ENCODE measurements at places on chromosomes 5 and 9.

DNA sequence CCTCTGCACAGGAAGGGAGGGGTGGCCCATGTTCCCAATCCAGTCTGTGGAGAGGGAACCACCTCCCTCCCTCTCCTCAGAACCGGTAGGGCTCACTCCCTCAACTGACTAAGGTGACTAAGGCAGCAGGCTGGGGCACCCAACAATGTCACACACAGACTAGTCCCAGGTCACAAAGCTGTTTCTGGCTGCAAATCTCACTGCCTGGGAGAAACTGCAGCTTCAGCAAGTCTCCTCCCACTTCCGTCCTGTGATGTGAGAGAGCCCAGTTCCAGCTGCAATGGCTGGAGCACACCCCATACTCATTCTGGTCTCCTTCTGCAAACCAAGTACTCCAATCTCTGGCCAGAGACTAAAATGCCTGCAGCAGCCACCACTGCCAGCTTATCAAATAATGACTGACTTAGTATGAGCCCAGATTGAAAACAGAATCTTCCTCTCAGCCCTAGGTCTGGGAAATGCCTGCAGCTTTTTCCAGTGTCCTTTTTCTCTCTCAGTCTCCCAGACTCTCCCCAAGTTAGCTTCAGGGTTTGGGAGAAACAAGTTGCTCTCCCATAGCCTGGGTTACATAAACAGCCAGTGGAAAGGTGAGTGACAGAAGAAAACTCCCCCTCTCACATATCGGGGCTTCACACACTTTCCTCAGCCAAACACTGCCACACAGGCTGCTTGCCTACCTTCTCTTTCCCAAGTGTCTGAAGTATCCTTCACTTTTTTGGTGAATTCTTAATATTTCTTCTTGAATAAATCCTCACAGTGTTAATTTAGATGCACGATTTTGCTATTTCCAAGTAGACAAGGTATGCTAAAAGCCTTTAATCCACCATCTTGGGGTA is 247.4 kb upstream of the RASA1 start:
- peak; percentile 15 for DNase-seq

GRCh38 chr5:157747173-157747740 is 3.7 kb downstream of the LSM11 start:
- DNase-seq, result no peak

DNA sequence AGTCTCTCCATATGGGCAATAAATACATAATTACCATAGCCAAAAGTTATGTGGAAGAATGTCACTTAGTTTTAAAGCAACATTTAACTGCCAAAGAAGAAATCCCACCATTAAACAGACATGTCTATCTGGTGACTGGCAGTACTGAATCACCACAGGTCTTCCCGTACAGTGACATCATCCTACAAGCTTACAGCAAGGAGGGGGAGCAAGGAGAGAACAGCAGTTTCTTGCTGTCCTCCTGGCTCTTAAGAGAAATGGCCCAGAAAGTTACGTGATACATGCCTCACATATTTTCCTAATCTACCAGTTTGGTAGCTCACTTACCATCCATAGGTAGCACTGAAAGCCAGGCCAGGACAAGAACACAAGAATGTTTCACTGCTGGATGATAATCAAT is 671.0 kb downstream of the DMRTA1 start:
- peak; percentile 71 for DNase-seq

DNA sequence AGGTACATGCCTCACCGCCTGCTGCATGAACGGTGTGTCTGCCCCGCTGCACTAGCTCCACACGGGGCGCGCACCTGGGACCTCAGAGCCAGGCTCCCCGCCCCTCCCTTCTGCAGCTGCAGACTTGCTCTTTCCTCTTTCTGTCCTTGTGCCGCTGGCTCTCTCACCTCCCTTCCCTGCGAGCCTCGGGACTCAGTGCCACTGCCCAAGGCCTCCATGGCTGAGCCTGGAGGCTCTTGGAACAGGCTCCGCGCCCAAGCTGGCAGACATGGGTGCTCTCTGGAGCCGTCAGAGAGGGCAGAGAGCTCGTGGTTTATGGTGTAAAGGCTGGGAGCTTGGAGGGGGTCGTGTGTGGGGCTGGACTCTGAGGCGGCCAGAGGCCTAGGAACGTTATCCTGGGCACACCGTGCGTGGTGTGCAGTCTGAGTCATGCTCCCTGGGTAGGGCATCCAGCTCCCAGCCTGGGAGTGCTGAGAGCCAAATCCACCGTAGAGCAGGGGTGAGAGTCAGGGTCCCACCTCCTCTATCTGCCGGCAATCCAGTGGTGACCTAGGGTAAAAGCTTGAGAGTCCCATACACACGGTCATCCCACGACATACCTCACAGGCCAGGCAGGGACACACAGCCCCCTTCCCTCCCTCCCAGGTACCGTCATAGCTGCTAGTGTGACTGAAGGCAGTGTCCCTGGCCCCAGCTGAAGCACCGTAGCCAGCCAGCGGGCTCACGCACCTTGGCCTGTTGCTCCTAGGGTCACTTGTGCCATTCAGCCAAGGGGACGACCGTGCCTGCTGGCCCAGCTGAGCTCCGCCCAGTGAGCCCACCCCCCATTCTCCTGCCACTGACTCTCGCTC is 22.4 kb downstream of the GOLGA2 start:
- DNase-seq, result no peak

GRCh38 chr5:174315871-174316270 is 270.4 kb downstream of the NSG2 start:
- no peak for DNase-seq

- peak; percentile 21 for DNase-seq
Measured at GRCh38 chr5:109469896-109470662, 60.3 kb upstream of the PJA2 start.

DNA sequence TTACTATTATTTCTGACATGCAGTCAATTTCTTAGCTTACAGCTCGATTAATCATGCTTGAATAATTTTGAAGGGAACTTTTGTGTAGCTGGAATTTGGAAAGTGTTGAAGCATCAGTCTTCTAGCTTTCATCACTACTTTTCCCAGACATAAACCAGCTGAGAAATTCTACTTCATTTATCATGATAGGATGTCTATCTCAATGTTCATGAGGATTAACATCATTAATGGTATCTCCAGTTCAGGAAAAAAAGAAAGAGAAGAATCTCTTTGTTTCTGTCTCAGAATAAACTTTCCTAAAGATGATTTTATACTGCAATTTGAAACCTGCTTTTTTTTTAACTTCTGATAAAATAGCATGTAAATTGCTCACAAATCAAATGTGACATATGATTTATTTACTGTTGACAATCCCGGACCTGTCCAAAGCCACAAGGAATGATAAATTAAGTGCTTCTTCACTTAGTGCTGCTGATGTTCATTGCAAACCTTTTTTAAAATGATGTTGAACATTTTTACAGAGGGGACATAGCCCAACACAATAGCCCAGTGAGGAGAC is 412.1 kb upstream of the CLINT1 start:
- no peak for DNase-seq

- DNase-seq, result no peak
Measured at GRCh38 chr9:106785200-106785599, 77.8 kb upstream of the ZNF462 start.

- DNase-seq, result no peak
Measured at GRCh38 chr5:129724222-129724621, 23.7 kb upstream of the MINAR2 start.

DNA sequence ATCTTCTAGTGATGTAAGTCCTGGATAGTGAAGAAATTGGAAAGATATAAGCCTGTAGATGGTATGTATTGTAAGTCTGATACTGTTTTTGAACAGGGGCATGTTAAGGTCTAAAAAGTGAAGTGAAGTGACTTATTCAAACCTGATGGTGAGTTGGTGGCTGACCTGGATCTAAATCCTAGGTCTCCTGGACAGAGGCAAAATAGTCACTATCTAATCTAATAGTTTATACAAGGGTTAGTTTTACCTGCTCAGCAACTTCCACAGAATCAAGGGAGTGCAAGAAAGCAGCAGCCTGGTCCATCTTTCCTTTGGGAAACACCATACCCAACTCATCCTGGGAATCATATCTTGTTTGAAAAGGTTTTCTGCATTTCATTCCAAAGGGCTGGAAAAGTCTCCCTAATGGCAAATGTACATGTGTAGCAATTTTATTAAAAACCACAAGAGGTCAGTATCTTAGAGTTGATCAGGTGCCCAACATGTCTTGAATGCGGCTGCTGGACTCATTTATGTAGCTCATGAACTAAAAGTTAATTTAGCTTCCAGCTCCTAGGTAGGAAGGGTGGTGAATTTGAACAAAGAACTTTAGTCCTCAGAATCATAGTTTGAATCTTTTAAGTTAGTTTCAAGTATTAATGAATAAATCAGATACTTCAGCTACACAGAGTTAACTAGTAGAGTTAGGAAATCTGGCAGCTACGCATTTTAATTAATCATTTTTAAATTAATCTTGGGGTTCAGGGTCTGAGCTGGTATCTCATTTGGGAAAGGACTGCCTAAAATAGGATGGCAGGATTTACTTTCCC is 26.0 kb downstream of the SKP2 start:
- peak; percentile 71 for DNase-seq

- no peak for DNase-seq
Measured at GRCh38 chr5:6910950-6911349, 197.7 kb downstream of the TENT4A start.

DNA sequence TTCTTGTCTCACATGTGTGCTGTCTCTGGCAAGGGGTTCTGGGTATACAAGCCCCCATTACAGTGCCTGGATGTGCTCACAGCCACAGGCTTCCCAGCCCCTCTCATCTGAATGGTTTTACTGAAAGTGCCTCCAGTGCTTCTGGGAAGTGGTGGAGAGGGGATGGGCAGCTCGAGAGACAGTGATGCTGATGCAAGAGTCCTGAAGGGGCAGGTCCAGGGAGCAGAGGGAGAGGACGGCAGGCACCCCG is 93.5 kb downstream of the PHF2 start:
- no peak for DNase-seq

GRCh38 chr5:135185481-135186065 is 151.5 kb upstream of the PITX1 start:
- peak; percentile 8 for DNase-seq

- no peak for DNase-seq
Measured at GRCh38 chr9:38027714-38028113, 41.3 kb downstream of the SHB start.

- peak; percentile 67 for DNase-seq
Measured at GRCh38 chr9:91714020-91714806, 235.8 kb downstream of the ROR2 start.

DNA sequence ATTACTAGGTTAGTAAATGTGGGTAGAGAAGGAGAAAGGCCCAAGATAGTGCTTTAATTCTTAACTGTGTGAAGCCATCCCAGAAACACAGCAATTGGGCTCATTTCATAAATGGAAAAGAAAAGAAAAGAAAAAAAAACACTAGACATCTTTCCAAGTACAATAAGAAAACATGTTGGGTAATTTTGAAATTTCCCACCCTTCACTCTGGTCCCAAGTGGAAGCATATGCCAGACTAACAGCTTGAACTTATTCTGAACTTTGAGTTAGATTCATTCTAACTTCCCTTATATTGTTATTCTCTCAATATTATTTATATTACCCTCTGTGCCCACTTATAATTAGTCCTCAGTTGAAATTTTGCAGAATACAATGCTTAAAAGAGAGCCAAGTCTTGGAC is 113.4 kb upstream of the GHR start:
- peak; percentile 10 for DNase-seq

- peak; percentile 57 for DNase-seq
Measured at GRCh38 chr5:35198686-35199085, 31.6 kb downstream of the PRLR start.

DNA sequence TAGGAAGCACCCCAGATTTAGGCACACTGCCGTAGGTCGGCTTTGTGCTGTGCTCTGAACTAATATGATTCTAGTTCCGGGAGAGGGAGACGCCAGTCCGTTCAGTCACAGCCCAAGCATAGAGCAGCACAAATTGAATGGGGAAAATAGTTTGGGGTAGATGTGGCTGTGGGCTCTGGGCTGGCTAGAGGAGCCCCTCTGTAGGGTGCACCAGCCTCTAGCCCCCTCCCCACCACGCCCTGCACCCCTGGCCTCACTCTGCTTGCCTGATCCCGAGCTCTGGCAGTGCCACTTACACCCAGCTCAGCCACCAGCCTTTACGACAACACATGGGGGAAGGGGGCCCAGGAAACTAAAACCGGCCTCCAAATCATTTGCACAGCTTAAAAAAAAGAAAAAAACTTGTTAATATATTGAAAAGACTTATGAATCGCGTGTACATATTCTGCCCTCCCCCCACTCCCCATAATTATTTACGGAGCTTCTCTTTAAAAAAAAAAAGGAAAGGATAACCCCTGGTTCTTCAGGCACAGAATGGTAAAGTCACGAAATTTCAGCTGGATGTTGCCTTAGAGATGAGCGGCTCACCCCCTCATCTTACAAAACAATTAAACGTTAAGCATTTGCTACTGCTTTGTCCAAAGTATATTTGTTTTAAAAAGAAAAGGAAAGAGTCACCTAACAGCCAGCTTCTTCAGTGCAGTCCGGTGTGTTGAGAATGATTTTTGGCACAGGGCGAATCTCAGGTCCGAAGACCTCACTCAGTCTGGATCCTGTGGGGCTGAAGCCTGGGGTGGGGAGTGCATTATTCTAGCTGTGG is 3.5 kb downstream of the LMX1B start:
- DNase-seq, result no peak

GRCh38 chr5:10747678-10748622 is 13.1 kb downstream of the DAP start:
- DNase-seq, result no peak
